ENCODE measurements at places on chromosomes 6 and 20.

DNA sequence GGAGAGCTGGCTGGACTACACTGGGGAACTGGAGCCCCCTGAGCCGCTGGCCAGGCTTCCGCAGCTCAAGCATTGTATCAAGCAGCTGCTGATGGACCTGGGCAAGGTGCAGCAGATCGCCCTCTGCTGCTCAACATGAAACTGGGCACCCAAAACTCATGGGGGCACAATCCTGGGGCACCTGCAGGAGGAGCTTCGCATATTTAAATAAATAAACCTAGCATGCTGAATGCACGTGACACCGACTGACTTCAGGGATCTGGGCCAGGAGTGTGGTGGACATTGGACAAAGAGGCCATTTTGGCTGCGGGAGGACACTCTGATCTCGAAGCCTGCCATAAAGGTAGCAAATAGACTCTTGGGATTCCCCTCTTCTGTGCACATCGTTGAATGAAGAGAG, 6.8 kb downstream of the SCAND1 start:
- DNase-seq = peak; percentile 75

DNA sequence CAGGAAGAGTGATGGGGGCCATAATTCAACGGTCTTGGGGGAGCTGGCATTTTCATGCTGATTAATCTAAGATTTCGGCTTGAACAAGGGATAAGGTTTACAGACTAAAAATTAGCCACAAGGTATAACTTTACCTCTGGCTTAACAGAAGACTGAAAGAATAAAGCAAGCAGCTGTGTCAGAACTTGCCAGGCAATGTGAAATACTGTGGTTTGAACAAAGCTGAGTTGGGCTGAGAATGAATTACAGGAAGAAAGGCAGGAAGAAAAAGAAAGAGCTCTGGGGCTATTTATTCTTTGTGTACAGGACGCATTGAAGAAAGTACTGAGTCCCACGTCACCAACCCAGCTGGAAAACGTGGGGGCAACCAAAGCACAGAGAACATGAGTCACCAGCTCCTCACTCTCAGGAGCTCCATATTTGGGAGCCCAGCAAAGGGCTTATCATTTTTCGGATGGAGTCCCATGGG, 121.5 kb upstream of the NEDD9 start:
- no peak for DNase-seq

DNA sequence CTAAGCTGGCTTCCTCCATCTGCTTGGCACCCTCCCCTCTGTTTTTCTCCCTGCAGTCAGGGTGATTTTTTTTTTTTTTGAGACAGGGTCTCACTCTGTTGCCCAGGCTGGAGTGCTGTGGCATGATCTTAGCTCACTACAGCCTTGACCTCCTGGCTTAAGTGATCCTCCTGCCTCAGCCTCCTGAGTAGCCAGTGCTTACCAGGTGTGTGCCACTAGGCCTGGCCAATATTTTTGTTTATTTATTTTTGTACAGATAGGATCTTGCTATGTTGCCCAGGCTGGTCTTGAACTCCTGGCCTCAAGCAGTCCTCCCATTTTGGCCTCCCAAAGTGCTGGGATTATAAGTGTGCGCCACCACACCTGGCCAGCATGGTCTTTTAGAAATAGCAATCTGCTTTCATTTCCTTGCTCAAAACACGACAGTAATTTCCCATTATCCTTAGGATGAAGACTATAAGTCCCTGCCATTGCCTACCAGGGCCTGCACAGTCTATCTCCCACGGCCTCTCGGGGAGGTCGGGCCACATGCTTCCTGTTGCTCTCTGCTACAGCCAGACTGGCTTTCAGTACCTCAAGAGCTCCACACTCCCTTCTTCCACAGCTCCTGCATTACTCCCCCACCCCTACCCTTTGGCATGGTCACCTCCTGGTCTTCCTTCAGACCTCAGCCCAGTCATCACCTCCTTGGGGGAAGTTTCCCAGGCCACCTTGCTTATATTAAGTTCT, 11.1 kb upstream of the CD164 start:
- DNase-seq = no peak

DNA sequence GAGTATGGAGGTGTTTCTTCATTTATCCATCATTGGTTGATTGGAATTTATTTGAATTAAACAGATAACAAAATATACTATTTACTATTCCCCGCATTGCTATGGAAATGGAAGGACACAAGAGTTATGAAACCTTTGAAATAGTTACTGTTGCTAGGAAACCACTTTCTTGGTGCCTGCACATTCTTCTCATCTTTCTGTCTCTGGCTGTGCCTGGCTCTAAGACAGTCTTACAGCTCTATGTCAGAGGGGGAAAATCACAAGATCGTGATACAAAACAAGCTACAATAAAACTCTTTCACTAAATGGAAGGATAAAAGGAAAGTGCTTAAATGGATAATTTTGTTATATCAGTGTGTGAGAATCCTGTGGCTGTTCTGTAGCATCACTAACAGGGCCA, 453.0 kb downstream of the LMBRD1 start:
- no peak for DNase-seq

- peak; percentile 77 for DNase-seq
These were observed 3.1 kb downstream of the PXDC1 start for GRCh38 chr6:3748208-3749066.

GRCh38 chr20:61926253-61926613, 139.4 kb downstream of the TAF4 start:
- DNase-seq = no peak

DNA sequence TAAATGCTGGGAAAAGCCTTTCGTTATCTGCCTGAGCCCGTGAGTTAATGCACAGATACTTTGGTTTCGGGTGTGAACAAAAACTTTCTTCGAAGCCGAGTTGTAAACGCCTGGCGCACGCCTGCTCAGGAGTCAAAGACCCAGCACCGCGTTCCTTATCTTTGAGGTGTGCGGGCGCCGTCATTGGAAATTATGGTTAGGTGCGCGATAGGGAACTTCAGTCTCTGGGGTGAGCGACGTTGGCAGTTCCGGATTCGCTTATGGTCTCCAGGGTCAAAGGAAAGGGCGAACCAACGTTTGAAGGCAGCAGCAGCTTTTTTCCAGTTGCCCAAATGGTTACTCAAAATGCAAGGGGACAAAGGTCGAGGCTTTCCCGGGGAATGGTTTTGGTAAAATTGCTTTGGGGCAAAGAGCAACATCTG, 853 bp downstream of the SLC22A3 start:
- DNase-seq = no peak

DNA sequence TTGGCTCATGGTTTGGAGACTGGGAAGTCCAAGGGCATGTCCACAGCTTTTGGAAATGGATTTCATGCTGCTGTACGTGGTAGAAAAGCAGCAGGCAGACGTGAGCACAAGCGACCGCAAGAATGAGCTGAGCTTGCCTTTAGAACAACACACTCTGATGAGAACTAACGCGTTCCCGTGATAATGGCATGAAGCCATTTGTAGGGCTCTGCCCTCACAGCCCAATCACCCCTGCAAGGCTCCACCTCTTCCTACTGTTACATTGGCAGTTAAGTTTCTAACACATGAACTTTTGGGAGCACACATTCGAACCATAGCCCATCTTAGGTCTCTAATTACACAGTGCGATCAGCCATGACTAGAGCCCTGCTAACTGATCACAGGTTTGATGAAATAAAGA, 107.5 kb upstream of the TMEM170B start:
- DNase-seq = no peak

DNA sequence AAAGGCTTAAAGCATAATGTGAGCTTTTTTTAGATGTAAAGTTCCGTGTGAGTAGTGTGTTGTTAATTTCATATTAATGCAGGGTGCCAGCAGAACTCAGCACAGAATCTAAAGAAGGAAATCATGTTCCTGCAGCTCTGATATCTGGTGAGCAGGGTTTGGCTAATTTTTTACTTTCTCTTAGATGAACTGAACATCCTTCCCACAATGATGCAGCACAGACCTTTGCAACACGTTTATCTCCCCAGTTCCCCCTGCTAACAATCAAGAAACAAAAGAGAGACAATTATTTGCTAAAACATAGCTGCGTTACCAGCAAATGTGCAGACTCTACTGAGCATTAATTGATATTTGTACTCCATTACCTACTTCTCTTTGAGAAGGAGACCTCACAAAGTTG, 39.1 kb upstream of the ATXN1 start:
- DNase-seq = no peak

- peak; percentile 66 for DNase-seq
These were observed 4.9 kb downstream of the TUBB start for GRCh38 chr6:30724906-30725667.

DNA sequence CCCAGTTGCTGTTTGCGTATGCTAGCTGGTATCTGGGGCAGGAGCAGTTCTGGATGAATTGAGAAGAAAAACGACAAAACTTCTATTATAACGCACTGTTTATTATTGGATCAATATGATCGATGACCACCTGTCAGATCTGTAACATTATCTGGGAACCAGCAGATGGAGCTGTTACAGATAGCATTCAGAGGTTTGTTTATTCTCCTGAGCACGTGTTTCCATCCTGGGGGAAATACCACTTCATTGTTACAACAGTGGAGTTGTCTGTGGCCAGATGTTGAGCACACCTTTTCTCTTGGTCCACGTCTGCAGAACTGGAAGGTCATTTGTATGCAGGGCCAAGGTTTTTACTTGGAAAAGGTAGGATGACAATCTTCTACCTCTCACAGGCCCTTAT, 16.0 kb upstream of the NKX2-2 start:
- DNase-seq = peak; percentile 60
